Activated effector memory CD4-positive, alpha-beta T cell treated with Interleukin-2 at 50 U/mL for 16 hours (primary cell): ENCODE measurements at places on chromosomes 4 and X.

- no peak for DNase-seq
Observed at GRCh38 chrX:100413229-100413628, 3.2 kb upstream of the PCDH19 start.

- no peak for DNase-seq
Observed at GRCh38 chr4:16413814-16414555, 187.7 kb upstream of the TAPT1 start.

DNA sequence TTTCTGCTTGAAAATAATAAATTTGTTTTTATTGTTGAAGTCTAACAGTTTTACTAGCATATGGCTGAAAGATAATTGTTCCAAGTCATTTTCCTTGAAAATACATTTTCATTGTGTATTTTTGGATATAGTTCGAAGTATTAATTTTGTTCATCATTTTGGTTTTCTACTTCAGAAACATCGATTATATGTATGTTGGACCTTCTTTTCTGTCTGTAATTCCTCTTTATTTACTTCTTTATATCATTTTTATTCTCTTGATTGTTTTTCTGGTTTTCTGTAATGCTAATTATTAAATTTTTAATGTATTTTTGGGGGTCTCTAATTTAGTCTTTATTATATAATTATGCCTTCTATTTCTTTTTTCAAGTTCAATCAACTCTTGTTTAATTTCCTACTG, 407.1 kb upstream of the FRG1 start:
- no peak for DNase-seq

GRCh38 chrX:100745806-100746537, 14.1 kb upstream of the SYTL4 start:
- no peak for DNase-seq

DNA sequence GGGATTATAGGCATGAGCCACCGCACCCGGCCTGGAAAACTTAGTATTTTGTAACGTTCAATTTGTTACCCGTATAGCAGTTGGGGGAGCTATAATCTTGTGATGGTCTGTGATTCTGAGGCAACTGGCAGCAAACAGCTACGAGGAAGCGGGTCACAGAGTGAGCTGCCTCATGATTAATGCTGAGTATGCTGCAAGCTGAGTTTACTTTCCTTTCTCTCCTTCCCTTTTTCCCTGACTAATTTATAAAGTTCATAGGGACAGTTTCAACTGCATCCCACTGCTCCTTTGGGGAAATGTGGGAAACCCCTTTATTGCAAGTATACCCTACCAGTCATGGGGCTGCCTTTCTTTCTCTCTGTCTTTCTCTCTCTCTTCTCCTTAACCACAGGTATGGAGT, 17.7 kb upstream of the ELOVL6 start:
- DNase-seq: no peak

DNA sequence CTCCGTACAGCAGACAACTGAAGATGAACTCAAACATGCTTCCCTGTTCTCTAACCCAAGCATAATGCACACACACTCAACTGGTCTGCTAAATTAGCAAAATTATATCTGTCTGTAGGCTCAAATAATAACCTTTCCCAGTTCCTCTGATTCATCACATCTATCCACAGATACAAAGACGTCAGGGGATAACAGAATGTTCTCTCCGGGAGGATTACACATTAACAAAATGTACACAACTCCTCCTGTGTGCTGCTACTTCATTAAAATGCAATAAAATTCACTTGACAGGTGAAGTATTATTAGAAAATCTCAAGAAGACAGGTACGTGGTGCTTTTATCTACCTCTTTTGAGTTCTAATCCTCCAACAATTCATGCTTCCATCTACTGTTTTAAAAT, 57.4 kb downstream of the FAT1 start:
- no peak for DNase-seq

DNA sequence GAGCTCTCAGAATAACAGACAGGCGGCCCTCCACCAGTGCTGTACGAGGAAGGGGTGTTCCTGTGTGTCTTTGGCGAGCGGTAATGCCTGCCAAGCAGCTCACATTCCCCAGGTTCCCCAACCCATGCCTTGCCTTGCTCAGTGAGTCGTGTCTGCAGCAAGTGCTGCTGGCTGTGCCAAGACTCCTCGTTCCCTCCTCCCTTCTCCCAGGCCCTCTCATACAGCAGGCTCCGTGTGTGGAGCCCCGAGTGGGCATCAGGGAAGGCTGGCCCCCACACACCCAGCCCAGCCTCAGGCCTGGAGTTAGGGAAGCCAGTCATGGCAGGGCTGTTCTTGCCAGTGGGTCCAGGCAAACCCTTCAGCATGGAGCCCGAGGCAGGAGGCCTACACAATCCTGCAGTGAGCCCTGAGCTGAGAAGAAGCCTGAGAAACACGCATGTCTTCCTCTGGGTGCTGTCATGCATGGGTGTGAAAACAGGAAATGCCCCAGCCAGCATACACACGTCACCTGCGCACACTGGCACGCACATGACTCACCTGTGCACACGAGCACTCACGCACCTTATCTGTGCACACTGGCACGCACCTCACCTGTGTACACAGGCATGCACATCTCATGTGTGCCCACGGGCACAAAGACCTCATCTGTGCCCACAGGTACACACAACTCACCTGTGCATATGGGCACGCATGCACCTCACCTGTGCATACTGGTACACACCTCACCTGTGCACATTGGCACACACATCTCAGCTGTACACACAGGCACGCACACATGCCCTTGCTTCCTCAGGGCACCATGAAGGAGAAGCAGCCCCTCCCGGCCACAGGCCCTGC, 238.7 kb downstream of the DHRSX start:
- no peak for DNase-seq

DNA sequence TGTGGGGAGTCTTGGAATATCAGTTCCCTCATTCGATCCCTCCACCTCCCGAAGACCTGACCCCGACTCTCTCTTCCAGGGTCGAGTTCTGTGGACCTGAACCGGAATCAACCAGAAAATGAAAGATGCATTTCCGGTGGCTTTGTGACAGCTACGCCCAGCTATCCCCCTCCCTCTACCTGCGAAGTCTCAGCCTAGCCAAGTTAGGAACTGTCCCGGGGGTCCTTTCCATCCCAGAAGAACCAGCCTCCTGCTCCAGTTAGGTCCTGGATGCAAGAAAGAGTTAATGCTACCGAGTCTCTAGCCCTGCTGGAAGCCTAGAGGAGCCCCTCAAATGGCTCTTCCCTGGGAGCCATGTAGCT, 13.4 kb upstream of the ETDC start:
- no peak for DNase-seq

DNA sequence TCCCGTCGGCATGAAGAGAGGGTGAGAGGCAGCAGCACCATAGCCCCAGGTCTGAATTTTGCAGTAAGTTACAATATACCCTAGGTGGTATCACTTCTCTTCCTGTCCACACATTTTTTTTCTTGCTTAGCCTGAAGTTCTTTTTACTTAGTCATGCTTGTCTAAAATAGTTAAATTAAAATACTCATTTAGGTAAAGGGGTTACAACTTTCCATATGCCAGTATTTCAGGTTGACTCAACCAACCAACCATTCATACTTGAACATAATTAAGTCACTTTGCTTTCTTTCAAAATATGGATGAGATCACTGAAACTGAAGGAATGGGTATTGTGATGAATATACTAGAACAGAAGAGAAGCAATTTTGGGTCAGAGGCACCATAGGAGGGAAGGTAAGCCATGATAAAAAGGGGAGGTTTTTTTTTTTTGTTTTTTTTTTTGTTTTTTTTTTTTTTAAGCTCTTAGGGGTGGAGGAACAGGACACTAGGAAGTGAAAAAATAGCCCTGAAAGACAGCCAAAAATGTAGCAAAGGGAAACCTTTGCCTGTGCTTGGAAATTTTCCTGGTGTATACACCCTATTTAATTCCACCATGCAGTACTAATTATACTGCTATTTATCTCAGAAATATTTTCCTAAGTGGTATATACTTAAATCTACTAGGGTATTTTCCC, 41.8 kb downstream of the RPS6KA3 start:
- DNase-seq: no peak

GRCh38 chr4:123930996-123931395, 534.4 kb downstream of the SPRY1 start:
- no peak for DNase-seq

GRCh38 chrX:38124000-38124399, 96.7 kb downstream of the SRPX start:
- DNase-seq: no peak

GRCh38 chr4:154526151-154526550, 24.0 kb downstream of the PLRG1 start:
- DNase-seq: no peak

GRCh38 chr4:9866931-9867330, 85.5 kb downstream of the DRD5 start:
- DNase-seq: no peak

DNA sequence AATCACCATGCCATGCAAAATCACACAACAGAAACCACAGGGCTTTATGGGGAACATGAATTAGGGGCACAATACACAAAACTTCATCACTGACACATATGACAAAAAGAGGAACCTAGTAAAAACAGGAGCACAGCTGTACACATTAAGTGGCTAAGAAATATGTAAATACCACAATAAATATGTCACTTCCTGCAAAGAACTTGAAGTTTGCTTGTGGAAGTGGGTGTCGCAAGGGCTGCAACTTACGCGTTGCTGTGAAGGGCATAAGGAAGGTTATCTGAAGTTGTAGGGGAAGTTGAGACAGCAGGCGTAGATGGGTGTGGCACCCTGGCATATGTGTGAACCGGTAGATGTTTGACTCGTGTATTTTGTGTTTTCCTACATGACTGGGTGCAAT, 42.4 kb downstream of the CLCN4 start:
- DNase-seq: no peak

DNA sequence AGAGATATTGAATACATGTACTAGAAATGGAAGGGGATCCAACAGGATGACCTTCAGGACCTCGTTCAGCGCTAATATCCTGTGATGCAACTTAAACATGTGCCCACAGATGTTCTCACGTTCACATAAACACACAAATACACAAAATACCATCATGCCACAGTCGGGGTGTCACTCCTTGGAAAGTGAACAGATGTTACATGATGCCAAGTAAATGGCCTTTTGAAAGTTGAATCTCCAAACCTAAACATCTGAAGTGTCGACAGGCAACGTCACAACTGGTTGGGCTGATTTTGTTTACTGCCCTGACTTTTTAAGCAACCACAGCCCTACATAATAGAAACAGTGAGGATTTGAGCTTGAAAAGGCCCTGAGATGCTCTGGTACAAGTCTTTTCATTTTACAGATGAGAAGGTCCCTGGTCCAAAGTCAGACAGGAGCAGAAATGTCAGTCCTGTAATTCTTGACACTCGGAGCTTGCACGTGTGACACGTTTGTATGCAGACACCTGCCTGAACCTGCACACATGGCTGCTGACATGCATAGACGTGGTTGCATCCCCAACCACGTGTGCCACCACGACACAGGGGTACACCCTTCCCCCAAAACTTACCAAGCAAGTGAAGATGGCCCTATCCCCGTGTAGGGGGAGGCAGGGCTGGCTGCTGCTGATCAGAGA, 23.5 kb upstream of the BCORL1 start:
- DNase-seq: no peak

- DNase-seq: no peak
Observed at GRCh38 chr4:145681956-145682355, 2.0 kb downstream of the C4orf51 start.

- no peak for DNase-seq
Observed at GRCh38 chr4:819401-820229, 6.3 kb downstream of the CPLX1 start.

DNA sequence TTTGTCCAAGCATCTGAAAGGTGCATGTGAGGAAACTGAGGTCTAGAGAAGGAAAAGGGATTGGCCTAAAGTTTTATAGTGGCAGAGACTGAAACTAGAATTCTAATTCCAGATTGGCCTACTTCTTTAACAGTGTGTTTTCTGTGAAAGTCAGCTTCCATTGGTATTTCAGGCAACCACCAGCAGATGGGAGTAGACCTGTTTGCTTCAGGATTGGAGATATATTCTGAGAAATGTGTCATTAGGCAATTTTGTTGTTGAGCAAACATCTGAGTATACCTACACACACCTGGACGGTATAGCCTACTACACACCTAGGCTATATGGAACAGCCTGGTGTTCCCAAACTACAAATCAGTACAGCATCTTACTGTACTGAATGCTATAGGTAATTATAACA, 207.3 kb upstream of the RADX start:
- DNase-seq: no peak

DNA sequence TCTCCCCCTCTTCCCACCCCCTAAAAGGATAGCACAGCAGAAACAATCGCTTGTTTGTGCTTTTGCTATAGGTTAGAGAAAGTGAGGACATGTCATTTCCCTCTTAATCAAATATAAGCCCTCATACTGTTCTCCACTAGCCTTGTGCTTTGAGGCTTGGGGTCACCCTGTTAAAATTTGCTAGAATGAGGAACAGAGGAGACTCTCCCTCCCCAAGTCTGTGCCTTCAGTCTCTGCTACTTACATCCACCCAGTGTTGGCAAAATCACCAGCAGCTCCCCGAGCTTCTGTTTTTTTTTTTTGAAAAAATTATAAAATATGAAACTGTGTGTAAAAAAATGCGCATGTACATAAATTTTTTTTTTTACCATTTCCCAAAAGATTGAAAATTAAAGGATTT, 19.3 kb downstream of the KLF3 start:
- DNase-seq: no peak

DNA sequence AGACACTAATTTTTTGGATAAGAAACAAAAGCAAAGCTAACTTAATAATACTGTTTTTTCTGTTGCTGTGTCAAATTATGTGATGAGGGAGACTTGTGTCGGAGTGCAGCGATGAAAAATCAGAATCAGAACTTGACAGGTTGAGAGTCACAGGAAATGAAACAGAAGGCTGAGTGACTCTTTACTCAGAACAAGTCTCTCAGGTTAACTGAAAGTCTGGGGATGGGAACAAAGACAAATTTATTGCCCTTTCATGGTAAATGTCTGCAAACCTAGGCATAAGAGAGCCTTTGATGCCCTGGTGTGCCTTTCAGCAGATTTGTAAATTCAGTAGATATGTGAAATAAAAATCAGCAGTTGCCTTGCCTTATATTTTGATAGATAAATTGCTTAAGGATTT, 96.0 kb downstream of the ADGRL3 start:
- no peak for DNase-seq

DNA sequence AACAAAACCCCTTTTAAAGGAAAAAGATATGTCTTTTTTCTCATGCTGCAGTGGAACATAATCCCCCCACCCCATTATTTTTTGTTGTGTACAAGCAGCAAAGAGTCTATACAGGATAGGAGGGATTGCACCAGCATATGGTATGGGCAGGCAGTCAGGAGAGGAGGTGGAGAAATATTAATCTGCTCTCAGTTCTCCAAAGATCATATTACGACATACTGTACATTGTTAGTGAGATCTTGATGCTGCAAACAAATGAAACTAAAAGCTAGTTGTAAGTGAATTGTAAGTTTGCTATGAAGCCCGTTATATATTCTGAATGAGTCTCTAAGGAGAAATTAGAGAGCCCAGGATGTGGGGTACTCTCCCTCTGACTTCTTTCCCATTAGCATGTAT, 75.3 kb downstream of the RAPGEF2 start:
- DNase-seq: no peak

- no peak for DNase-seq
Observed at GRCh38 chr4:45442466-45442865, 681.4 kb downstream of the GABRG1 start.
